Right forelimb (tissue), 1 donor: ENCODE measurements at places on chromosomes 12 and 14.

GRCh38 chr14:64950889-64951288, 8.3 kb upstream of the GPX2 start:
- no peak for DNase-seq

- DNase-seq: peak; percentile 80
Measured at GRCh38 chr14:60723116-60723906, 840 bp downstream of the SIX4 start.

GRCh38 chr12:94025068-94025467, 123.3 kb upstream of the PLXNC1 start:
- no peak for DNase-seq

GRCh38 chr12:26252946-26253345, 57.6 kb downstream of the SSPN start:
- DNase-seq: no peak

DNA sequence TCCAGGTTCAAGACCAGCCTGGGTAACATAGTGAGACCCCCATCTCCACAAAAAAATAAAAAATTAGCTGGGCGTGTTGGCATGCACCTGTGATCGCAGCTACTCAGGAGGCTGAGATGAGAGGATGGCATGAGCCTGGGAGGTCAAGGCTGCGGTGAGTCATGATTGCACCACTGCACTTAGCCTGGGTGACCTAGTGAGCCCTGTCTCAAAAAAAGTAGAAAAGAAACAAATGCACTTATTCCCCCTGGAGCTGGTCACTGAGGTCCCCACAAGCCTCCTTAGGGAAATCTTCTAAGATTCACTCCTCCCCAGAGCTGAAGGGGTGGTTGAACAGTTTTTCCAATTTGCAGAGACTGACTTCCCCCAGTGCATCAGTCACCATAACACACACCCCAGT, 1.6 kb downstream of the CD9 start:
- no peak for DNase-seq

DNA sequence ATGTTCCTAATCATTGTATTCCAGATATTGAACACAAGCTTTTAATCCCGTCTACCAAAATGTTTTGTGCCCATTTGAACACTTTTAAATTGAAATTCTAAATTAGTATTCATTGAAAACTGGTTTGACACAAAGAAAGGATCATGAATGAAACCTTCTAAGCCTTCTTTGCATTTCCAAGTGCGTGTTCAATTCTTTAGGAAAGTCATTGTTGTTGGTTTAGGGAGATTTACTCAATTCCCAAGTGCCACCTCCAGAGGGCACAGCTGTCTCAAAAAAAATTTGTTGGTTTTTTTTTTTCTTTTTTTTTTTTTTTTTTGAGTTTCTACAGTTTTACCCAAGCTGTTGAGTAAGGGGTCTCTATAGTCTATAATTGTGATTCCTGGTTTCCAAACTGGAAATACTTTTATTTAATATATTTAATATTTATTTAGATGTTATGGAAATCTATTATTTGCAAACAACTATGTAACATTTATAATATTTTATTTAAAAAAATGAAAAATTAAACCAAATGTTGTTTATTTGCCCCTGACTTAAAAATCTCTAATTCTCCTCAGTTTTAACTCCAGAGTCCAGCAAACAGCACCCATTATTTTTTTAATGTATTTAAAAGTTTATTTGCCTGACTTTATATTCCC, 79.9 kb downstream of the NEDD1 start:
- DNase-seq: no peak

DNA sequence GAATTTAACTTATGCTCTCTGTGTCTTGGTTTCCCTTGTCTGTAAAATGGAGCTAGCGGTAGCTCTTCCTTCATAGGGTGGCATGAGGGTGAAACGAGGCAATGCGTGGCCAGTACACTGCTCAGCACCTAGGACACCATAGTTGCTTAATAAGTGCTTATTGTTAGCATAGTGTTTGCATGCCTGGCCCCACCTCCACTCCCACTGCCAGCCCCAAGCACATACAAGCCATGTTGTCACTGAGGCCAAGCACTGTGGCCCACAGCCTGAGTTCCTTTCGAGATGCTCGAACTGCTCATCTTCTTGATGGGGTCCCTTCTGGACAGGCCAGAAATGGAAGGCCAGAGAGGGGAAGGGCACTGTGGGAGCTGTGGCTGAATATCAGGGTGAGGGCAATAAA, 839 bp downstream of the FICD start:
- no peak for DNase-seq

DNA sequence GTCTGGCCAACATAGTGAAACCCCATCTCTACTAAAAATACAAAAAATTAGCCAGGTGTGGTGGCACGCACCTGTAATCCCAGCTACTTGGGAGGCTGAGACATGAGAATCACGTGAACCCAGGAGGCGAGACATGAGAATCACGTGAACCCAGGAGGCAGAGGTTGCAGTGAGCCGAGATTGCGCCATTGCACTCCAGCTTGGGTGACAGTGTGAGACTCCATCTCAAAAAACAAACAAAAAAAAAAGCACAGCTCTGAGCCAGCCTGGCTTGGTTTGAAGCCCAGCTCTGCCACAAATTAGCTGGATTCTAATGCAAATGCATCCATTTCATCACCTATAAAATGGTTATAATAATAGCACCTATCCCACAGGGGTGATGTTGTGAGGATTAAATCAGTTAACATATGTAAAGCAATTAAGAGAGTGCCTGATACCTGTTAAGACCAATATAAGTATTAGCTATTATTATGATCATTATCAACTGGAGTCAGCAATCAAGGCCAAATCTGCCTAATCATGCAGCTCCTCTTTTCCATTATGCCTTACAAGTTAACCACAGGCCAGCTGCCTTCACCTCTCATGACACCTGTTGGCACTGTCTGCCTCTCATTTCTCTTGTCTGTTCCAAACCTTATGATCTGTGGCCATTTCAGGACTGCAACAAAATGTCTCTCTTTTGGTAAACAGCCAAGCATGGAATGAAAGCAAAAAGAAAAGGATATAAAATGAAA, 2.1 kb downstream of the GNPTAB start:
- no peak for DNase-seq

DNA sequence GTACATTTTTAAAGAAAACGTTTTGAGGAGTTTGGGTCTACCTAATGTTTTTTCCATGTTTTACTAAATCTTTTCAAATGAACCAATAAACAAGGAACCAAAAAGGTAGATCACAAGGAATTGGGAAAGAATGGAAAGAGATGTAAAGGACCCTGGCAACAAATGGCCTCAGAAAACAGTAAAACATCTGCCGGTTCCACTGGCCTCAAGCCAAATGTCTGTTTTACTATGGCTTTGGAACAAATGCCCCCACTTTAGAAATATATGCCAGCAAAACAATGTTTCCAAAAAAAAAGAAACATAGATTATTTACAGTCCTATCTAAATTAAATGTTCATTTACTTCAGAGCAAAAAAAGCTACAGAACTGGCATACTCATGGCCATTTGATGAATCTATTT, 3.0 kb downstream of the TRMT5 start:
- DNase-seq: no peak

DNA sequence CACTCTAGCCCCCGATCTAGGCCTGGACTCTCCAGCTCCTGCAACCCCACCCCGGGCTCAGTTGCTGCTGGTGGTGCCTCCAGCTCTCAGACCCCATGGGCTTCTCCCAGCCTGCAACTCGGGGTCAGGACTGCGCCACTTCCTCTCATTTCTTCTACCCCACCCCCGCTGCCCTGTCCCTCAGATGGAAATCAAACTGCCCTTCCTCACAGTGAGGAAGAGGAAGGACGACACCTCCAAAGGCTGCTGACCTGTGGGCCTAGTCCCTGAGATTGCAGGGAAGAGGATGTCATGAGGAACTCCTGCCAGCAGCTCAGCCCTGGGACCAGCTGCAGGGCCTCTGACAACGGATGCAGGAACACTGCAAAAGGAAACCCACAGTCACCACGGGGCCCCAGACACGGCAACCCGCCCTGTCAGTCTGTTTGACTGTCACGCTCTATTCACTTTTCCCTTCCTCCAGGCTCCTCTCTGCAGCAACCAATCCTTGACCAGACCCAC, 29.3 kb upstream of the PNMA1 start:
- DNase-seq: peak; percentile 59

DNA sequence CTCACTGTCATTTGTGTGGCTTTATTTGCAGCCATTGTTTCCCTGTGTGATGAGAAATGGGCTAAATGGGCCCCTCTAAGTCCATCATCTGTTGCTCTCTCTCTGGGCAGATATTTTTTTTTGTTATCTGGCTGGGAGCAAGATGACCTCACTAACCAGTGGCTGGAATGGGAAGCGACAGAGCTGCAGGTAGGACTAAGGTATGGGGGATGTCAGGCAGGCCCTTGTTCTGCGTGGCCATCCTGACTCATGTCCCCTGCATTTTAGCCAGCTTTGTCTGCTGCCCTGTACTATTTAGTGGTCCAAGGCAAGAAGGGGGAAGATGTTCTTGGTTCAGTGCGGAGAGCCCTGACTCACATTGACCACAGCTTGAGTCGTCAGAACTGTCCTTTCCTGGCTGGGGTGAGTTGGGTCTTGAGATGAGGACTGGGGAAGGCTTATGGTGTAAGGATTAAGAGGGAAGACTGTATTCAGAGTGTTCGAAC, 1.3 kb downstream of the MARS1 start:
- DNase-seq: no peak

- DNase-seq: no peak
Measured at GRCh38 chr12:98725476-98726247, 80.6 kb downstream of the APAF1 start.

GRCh38 chr14:90979515-90979914, 80.9 kb downstream of the RPS6KA5 start:
- no peak for DNase-seq

GRCh38 chr14:51929166-51929565, 60.2 kb upstream of the RTRAF start:
- DNase-seq: no peak

- peak; percentile 46 for DNase-seq
Measured at GRCh38 chr12:78898416-78898815, 33.8 kb downstream of the SYT1 start.

DNA sequence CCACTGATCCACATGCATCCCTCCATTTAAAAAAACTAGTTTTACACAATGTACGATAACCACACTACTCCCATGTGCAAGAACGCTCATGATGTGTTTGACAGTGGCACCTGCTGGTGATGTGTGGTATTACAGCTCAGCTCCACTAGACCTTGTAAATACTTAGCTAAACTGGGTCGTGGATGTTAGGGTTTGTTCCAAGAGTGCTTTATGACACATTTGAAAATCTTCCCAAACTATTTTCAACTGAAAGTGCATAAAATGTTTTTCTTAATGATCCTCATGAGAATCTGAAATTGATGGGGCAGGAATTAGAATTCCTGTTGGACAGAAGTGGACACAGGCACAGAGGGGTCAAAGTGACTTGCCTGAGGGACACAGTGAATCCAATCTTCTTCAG, 99.2 kb downstream of the SCARB1 start:
- no peak for DNase-seq

- DNase-seq: no peak
Measured at GRCh38 chr12:52557476-52557875, 4.5 kb upstream of the KRT71 start.
